Karpas-422 (cell line): ENCODE measurements at places on chromosomes 12 and 14. TPM values are rescaled to one million over a fixed set of nuclear protein-coding genes. Genes with fewer than 3 reads are reported as not detected.

The TAMALIN gene
- total RNA-seq, result 0.47 TPM in 1 of 2 replicates, not detected in the other

DNA sequence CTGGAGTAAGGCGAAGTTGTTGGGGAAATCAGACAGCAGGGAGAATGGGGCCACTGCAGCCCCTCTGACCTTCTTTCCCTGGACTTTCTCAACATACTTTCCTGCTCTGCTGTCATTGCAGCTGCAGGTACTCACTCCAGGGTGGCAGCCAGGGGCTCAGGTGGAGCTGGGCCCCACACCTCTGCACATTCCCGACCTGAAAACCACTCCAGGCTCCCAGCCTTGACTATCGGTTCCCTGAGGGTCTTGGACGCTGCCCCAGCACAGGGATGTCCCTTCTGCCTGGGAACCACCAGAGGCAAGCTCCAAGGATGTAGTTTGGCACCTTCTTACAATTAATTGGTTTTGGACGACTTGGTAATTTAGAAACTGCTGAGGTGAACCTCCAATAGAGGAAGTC, 24.8 kb upstream of the CAPRIN2 start:
- DNase-seq, result no peak
- H3K27ac ChIP-seq, result no peak overlapping the region
- no peaks in the 10 kb centered on the region for H3K36me3 ChIP-seq
- H3K4me1 ChIP-seq, result no peaks in the 10 kb centered on the region

GRCh38 chr12:27488479-27488878, 35.5 kb upstream of the PPFIBP1 start:
- no peak overlapping the region for H3K4me3 ChIP-seq
- no peaks in the 10 kb centered on the region for H3K36me3 ChIP-seq
- 0 out of 2 replicates have a peak, but pooled peaks cover 4% of the 10 kb centered on the region for H3K27me3 ChIP-seq
- H3K27ac ChIP-seq, result no peak overlapping the region
- DNase-seq, result no peak

DNA sequence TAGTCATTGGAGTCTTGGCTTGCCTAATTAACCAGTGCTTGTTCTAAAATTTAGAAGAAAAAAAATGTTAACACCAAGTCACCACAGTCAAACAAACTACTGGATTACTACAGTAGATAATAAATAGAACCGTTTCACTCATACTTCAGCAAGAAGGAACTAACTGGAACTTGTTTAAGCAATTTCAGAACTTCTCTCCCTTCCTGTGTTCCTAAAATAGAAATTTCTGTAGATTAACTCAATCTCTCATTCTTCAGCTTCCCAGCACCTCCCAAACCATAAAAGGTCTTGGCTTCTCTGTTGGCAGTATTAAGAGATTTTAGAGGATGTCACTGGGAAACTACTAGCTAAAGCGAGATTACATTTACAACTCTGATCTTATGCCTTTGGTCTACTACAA, 18.6 kb downstream of the GNS start:
- no peak overlapping the region for H3K27ac ChIP-seq
- H3K36me3 ChIP-seq, result peaks cover 42% of the 10 kb centered on the region
- H3K4me1 ChIP-seq, result no peaks in the 10 kb centered on the region
- no peaks in the 10 kb centered on the region for H3K27me3 ChIP-seq

- H3K4me3 ChIP-seq, result no peak overlapping the region
- H3K36me3 ChIP-seq, result no peaks in the 10 kb centered on the region
- 0 out of 2 replicates have a peak, but pooled peaks cover 3% of the 10 kb centered on the region for H3K27me3 ChIP-seq
- no peak overlapping the region for H3K27ac ChIP-seq
- DNase-seq, result peak; percentile 25
- H3K4me1 ChIP-seq, result no peaks in the 10 kb centered on the region
Measured at GRCh38 chr14:85027681-85028370, 502.1 kb upstream of the FLRT2 start.

The BEST3 gene
- not detected in 2 replicates for total RNA-seq
